Activated T-cell treated with anti-CD3 and anti-CD28 coated beads, Interleukin-2, amount 50 U/mL, for 1 hour (primary cell): ENCODE measurements at places on chromosomes 7 and 10.

GRCh38 chr7:84161398-84161797 lies 33.2 kb downstream of the SEMA3A start:
- DNase-seq = no peak

DNA sequence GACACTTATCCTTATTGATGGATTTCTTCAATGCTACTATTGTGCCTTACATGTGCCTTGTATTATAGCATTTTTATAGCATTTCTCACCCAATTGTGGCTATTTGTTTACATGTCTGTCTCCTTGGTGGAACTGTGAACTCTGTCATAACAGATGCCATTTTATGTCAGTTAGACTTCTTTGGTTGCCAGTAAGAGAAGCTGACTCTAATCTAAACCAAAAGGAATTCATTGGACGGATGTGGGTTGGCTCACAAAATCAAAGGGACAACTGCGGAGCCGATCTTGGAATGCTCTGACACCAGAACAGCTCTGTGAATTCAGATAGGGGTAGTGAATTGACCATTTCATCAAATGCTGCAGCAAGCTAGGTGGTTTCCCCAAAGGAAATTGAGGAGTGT lies 15.0 kb downstream of the GARIN1A start:
- DNase-seq = no peak

DNA sequence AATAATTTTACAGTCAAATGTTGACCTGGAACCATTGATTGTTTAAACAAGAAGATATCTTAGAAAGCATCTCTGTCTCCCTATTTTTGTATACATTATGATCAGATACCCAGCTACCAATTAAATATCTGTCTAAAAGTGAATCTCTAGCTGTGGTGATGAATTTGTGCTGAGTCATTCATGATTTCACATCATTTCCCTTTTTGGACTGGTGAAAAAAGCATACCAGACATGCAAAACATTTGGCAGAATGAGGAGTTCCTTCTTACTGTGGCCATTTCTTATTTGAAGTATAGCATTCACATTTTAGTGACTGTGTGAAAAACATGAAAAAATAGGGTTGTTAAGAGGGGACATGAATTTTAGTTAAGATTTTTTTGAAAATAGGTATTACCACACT lies 98.0 kb upstream of the GATA3 start:
- no peak for DNase-seq

DNA sequence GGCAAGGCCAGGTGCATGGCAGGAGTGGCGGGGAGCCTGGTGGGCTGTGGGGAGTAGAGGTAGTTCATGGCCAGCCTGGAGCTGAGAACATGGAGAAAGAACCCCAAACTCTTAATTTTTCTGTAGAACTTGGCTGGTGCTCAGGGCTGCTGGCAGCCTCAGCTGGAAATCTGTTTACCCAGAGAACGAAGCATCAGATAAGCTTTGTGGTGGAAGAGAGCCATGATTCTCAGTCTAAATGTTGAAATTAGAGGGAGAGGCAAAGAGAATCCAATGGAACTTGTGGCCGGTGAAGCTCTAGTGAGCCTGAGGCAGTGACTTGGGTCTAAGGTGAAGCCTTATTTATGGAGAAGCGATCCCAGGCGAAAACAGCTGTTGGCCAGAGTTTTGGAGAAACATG lies 126.4 kb downstream of the CCDC3 start:
- no peak for DNase-seq

DNA sequence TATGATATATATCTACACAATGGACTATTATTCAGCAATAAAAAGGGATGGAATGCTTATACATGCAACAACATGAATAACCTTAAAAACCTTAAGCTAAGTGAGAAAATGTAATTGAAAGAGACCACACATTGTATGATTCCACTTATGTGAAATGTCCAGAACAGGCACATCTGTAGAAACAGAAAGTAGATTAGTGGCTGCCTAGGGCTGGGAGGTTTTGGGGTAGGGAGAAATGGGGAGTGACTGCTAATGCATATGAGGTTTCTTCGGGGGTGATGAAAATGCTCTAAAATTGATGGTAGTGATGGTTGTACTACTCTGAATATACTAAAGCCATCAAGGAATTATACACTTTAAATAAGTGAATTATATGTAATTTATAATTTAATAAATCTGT lies 14.7 kb downstream of the SLC16A9 start:
- no peak for DNase-seq

- no peak for DNase-seq
Measured at GRCh38 chr10:117431160-117431559, 55.9 kb upstream of the PDZD8 start.

DNA sequence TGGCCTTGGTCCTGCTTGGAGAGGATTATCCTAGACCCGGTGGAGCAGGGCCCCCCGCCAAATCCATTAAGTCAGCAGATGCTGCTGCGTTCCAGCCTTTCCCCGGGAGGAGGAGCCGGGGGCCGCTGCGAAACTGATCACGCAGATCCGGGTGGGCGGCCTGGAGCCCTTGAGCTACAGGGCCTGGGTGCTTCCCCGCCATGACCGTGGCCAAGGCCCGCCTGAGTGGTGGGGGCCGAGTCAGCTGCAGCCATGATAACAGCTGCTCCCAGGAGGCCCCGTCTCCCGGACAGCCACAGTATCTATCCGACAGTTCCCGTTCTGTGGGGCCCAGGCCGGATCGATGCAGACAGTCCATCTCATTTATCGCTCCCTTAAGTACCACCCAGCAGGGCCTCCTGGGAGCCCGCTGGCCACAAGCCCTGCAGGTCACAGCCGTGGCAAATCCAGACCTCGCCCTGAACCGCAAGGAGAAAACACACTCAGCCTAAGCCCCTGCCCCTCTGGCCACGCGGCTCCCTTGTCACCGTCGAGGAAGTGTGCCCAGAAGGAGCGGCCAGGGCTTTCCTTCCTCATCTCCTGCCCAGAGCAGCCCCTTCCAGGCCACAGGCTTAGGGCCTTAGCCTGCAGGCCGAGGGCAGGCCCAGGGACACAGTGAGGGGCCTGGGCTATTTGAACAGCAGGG lies 34.4 kb upstream of the SLC29A4 start:
- no peak for DNase-seq

- no peak for DNase-seq
Measured at GRCh38 chr7:41403291-41403690, 299.6 kb downstream of the INHBA start.

DNA sequence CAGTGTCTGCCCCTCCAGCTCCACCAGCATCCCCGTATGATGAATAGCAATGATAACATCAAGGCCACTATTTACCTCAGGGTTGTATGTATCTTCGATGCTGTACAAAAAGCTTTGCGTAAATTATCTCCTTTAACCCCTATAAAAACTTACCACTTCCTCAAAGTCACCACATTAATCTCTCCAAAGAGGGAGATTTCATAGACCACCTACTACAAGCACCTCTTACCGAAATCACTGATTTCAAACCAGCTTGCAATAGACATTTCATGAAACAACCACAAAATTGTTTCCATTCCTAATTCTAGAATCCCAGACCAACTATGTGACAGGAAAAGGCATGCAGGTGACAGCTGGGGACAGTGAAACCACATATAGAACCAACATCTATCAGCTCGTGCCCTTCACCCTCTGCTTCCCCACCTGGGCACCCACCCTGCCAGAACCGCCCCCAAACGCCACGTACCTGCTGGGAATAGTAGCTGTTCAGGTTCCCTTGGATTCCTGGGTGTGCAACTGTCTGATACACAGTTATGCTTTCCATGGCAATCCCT lies 20.1 kb upstream of the MMP21 start:
- no peak for DNase-seq

GRCh38 chr7:140176811-140177702 lies at the start of gene KDM7A:
Gene KDM7A, minus strand, starts transcription at chr7:140176983. Its CDS starts 46 bp downstream, at chr7:140176937.
- peak; percentile 91 for DNase-seq
